SK-N-SH treated with all-trans-retinoic acid at 6 μM for 48 hours (cell line): ENCODE measurements at places on chromosomes 6 and 20.

DNA sequence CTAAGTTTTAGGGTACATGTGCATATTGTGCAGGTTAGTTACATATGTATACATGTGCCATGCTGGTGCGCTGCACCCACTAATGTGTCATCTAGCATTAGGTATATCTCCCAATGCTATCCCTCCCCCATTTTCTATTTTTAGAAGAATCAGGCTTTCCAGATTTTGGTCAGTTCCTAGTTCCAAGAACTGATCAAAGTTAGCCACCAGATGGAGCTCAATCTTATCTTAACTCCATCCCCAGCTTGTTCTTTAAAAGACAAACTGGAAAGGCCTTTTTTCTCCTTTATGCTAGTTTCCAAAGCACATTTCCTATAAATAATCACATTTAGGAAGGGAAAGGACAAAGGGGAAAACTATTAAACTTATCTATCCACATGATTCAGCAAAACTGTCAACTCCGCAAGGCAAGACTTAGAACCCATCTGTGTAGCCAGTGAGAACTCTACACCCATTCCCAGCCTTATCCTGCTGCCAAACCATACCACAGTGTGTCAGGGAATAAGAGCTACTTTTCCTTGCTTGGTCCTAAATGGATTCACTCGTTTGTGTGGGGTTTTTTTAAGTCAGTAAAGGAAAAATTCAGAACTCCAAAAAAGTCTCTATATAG is 22.8 kb upstream of the KHDC1 start:
- ATAC-seq: peak; percentile 83

GRCh38 chr6:111591370-111591900 is 14.2 kb downstream of the TRAF3IP2 start:
- peak; percentile 91 for ATAC-seq

GRCh38 chr6:24122139-24122538 is 3.9 kb upstream of the NRSN1 start:
- no peak for ATAC-seq

DNA sequence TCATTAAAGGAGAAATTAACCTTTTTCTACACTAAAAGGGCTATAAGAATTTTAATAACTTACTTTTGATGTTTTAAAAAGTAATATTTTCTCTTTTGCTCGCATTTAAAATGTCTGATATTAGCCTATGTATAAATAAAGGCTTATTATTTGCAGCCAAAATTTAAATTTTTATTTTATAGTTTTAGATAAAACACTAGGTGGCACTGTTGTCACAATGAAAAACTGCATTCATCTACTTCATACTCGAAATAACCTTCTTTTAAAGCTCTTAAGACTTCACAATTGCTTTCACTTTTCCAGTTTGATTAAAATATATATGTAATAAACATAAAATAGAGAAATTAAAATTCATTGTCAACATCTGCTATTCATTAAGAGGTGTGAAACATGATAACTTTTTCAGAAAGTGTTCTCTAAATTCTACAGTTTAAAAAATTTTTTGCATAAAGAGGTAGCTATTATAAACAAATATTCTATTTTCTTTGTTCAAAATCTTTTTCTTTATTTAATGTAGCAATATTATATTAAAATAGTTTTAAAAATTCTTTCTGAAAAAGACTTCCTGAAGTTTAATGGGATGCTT is 78.8 kb upstream of the DEFB112 start:
- ATAC-seq: no peak
